ENCODE measurements at places on chromosomes 5 and 9.

DNA sequence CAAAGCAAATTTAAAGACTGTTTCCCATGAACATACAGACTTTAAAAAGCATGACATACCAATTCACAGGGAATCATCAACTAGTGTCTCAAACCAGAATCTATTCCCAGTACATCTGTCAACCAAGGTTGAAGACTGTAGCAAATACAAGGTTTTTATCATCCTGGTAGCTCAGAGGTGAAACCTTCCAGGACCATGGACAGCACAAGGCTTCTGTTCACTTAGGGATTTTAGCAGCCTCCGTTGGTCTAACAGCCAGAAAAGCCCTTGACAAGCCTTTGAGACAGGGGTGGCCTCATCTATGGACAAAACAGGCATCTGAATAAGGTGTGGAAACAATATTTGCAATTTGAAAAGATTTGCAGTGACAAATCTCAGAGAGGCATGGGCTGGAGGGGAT is 119.0 kb downstream of the TRIM32 start:
- no peaks in the 10 kb centered on the region for H3K27me3 ChIP-seq
- no peak overlapping the region for H3K4me3 ChIP-seq
- no peaks in the 10 kb centered on the region for H3K36me3 ChIP-seq
- H3K27ac ChIP-seq = no peak overlapping the region

DNA sequence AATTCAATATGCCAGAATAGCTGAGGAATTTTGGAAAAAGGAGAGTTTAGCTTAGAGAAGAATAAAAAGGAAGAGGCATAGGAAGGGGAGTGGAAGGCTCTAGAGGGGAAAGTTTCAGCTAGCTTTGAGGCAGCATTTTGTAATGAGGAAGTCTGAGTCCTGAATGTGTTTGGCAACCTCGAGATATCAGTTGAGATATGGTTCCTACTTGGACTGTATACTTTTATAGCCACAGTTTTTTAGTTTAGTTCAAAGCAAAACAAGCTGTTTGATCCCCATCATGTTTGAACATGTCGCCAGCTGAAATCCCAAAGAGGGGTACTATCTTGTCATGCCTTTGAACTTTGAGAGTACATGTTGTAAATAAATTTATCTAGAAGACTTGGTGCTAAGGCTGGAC is 559.0 kb upstream of the FTMT start:
- no peaks in the 10 kb centered on the region for H3K27me3 ChIP-seq
- no peak overlapping the region for H3K27ac ChIP-seq
- H3K4me1 ChIP-seq = no peaks in the 10 kb centered on the region
- H3K36me3 ChIP-seq = no peaks in the 10 kb centered on the region
- no peak for DNase-seq

- no peaks in the 10 kb centered on the region for H3K4me1 ChIP-seq
- DNase-seq = no peak
- H3K36me3 ChIP-seq = no peaks in the 10 kb centered on the region
- no peaks in the 10 kb centered on the region for H3K27me3 ChIP-seq
- no peak overlapping the region for H3K4me3 ChIP-seq
- no peak overlapping the region for H3K27ac ChIP-seq
These were observed 440.1 kb upstream of the ADAMTS16 start for GRCh38 chr5:4700069-4700468.

DNA sequence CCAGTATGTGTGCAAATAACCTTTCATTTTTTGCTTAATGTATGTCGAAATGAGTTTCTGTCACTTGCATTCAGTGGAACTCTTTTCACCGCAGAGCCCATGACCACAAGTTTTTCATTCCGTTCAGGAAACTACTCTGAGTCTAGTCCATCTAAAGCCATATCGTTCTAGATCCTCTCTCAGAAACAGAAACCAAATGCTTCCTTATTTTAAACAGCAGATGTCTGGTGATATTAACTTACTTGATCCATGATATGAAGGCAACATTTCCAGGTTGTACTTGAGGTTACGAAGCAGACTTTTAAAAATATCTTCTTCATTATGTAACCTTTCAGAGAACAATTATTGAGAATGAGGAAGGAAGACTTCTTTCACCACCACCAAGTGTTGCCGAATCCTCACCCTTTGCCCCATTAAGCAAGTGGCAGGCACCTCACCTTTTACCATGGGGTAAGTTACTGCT is 72.4 kb upstream of the GNAQ start:
- H3K36me3 ChIP-seq = no peaks in the 10 kb centered on the region
- H3K27ac ChIP-seq = no peak overlapping the region
- no peak for DNase-seq
- H3K4me3 ChIP-seq = no peak overlapping the region
- no peaks in the 10 kb centered on the region for H3K4me1 ChIP-seq

GRCh38 chr5:127296321-127296720 is 5.7 kb downstream of the MEGF10 start:
- no peak overlapping the region for H3K4me3 ChIP-seq
- no peaks in the 10 kb centered on the region for H3K36me3 ChIP-seq
- no peaks in the 10 kb centered on the region for H3K4me1 ChIP-seq
- DNase-seq = no peak

DNA sequence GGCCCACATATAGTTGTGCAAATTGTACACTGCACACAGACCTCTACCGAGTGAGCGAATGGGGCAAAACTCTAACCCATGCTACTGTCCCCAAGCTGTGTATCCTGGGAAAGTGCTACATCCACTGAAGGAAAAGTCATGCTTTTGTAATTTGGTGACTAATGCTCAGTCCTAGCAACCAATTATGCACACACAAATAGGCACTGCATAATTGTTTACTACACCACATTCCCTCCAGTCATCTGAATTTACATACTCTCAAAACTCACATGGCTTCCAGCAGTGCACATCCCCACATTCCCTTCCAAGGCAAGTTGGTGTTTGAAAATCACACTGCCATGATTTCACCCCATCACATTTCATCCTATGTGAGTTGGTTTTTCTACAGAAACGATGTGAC is 125.9 kb upstream of the OSMR start:
- no peaks in the 10 kb centered on the region for H3K4me1 ChIP-seq
- DNase-seq = no peak
- H3K4me3 ChIP-seq = no peak overlapping the region
- H3K27ac ChIP-seq = no peak overlapping the region

DNA sequence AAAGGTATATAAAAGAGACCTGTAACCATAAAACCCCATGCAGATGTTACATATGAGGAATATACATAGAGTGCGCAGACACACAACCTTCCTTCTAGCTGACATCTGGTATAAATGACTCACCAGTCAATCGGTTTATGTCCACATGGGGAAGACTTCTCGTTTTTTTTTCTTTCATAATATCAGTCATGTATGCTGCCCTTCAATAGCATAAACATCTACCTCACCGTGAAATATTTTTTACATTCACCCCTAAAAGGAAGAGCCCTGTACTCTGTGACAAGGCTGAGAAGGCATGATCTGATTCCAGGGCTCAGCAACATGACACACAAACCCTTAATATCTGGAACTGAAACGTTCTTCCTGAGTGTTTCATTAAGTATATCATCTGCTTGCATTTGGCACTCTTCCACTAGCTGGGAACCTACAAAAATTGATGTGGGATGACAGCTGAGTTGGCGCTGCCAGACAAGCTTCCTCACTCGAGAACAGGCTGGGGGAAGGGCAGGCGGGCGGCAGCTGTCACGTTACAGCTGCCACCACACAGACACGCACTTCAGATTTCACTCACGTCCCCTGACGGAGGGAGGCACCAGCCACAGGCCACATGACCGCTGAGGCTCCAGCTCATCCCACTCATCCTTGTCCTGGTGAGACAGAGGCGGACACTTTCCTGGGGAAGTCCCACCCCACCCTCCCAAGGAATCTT is 74.2 kb downstream of the SHB start:
- H3K27ac ChIP-seq = no peak overlapping the region
- no peaks in the 10 kb centered on the region for H3K36me3 ChIP-seq
- H3K4me1 ChIP-seq = peaks cover 25% of the 10 kb centered on the region
- no peaks in the 10 kb centered on the region for H3K27me3 ChIP-seq

All from thoracic aorta (tissue), 2 donors.